ENCODE measurements at places on chromosomes 13 and 19.

- no peak for DNase-seq
Measured at GRCh38 chr13:35600137-35600536, 123.6 kb upstream of the MAB21L1 start.

- peak; percentile 62 for DNase-seq
Measured at GRCh38 chr19:15101479-15102082, 5.6 kb upstream of the SYDE1 start.

DNA sequence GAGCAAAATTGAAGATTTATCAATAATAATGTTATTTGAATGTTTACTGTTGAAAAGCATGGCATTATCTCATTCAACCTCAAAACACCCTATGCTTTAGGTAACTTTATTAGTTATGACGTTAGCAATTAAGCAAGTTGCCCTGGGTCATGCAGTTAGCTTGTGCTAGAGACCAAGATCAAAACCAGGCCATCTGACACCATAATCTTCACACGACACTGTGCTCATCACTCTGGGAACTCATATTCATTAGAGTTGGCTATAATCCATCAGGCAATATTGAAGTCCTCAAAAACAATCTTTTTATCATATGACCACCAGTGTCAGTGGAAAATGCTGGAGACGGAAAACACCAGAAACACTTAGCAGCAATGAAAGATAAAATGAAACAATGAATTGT lies 253.5 kb downstream of the PCDH20 start:
- no peak for DNase-seq

- no peak for DNase-seq
Measured at GRCh38 chr19:3034656-3035541, 5.8 kb upstream of the TLE2 start.

GRCh38 chr13:22800526-22801401 lies 380.0 kb upstream of the SGCG start:
- DNase-seq: peak; percentile 41

DNA sequence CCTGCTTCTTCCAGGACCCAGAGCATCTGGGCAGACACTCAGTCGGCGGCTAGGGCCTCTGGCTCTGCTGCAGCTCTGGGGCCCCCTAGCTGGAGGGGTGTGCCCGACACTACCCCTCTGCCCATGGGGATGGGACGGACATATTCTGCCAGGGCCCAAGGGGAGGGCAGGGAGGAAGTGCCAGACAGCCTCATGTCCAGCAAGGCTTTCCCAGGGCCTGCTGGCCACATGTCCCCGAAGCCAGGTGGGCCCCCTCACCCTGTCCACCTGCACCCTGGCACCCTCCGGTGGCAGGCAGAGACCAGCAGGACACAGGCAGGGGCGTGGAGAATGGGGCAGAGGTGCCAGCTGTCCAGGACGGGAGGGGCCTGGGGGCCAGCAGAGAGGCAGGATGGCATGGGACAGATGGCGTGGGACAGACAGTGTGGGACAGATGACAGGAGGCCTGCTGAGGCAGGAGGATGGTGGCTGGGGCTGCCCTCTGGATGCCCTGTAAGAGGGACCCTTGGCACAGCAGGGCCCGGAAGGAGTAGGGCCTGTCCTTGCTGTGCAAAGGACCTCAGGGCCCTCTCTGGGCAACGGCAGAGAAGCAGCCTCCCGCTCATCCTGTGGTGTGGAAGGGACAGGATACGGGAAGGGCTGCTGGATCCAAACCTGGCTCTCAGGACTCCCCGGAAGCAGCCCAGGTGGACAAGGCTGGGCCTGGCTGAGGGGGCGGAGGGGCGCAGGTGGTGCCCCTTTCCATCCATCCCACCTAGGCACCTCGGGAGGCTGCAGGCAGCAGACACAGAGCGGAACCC lies 29.1 kb downstream of the CEBPG start:
- no peak for DNase-seq

- DNase-seq: no peak
Measured at GRCh38 chr13:28438598-28439334, 56.2 kb downstream of the FLT1 start.

DNA sequence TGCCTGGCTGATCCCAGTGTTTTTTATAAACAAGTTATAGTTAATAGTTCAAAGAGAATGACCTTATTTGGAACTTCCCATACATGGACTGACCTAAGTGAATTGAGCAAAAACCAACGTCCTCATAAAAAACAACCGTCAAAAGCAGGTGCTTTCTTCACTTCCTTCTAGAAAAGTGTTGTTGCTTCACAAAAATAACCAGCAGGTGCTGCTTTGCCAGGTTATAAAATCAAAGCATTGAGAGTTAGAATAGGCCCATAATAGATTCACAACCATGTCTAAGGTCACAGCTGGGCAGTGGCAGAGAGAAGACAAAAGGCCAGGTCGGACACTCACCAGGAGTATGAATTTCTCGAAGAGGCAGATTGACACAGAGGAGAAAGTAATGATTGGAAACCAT lies 9.5 kb downstream of the RUBCNL start:
- peak; percentile 42 for DNase-seq

DNA sequence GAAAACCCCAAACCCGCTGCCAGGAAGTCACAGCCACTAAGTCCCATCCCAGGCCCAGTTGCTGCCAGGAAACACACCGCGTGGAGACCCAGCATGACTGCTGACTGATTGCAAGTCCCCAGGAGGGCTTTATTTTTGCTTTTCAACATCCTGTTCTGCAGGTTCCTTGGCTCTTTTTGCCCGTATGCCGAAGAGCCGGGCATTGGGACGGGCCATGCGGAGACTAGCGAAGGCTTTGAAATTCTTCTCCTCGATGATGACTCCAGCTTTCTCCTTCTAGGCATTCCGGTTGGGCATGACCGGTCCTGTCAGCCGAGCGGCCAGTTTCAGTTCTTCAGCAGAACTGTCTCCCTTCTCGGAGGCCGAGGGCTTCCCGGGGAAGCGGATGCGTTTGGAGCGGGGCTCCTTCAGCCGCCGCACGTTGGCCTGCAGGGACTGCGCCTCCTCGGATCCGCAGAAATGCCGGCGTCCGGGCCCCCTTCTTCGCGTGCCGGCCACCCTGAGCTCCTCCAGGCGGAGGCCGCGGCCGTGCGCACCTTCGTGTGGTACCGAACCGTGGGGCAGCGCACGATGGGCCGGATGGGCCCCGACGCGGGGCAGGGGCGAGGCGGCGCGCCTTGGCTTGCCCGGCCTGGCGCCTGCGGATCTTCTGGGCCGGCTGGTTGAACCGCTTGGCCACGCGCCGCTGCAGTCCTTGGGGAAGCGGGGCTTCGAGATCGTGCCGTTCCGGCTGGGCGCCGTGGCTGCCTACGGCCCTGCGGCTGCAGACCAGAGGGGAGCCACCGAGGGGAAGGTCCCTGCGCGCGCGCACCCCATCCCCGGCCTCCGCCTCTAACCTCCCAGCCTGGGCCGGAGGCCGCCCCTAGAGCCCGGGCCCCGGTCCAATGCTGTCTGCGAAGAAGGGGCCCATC lies 15.2 kb downstream of the ZSCAN5C start:
- no peak for DNase-seq

DNA sequence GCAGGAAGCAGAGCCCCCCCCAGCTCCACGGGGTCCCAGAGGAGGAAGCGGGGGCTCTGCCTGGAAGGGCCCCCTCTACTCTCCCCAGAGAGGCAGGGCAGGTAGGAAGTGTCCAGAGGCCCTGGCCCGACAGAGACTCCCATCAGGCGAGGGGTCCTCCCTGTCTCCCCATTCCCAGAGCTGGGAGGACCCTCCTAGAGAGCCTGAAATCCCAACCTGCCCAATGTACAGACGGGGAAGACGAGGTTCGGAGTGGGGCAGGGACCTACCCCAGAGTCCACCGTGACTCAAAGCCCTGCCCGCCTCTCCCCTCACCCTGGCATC lies 1.1 kb downstream of the TLE2 start:
- DNase-seq: no peak

DNA sequence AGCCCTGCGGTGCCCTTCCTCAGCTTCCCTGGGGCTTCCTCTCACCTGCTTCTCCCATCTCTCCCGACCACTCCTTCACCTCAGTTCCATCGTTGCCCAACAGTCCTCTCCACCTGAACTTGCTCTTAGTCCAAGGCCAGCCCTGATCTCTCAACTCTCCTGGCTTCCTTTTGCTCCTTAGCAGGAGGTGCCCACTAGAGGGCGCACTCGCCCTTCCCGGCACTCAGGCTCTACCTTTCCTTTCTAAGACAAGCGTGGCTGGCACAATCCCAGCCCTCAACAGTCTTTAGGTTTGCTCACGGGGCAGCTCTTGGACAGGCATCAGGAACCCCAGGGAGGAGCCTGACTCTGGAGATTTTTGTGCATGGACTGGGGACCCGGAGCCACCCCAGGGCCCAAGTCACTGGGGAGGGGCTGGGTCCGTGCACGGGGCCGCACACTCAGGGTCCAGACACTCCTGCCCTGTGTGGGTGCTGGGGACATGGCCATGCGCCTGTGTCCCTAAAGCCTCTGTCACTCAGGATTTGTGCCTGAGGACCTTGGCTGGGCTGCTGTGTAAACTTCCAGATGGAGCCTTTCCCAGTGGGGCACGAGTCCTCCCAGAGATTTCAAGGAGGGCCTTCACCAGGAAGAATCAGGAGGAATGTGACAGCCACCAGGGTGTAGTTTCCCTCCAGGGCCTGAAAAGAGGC lies 12.1 kb upstream of the CEACAM8 start:
- peak; percentile 10 for DNase-seq

GRCh38 chr19:15241259-15241910 lies 9.1 kb upstream of the EPHX3 start:
- no peak for DNase-seq

DNA sequence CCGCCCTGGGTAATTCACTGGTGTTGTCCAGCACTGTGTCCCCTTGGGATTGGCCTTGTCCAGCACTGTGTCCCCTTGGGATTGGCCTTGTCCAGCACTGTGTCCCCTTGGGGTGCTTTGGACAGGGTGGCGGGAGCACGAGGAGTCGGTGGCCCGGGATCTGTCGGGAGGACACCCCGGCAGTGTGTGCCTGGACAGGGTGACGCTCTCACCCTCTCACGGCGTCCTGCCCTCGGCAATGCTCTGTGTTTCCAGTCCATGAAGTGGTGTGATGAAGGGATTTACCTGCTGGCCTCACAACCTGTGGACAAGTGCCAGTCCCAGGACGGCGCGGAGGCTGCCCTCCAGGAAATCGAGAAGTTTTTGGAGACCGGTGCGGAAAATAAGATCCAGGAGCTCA lies 29.9 kb upstream of the F7 start:
- no peak for DNase-seq

DNA sequence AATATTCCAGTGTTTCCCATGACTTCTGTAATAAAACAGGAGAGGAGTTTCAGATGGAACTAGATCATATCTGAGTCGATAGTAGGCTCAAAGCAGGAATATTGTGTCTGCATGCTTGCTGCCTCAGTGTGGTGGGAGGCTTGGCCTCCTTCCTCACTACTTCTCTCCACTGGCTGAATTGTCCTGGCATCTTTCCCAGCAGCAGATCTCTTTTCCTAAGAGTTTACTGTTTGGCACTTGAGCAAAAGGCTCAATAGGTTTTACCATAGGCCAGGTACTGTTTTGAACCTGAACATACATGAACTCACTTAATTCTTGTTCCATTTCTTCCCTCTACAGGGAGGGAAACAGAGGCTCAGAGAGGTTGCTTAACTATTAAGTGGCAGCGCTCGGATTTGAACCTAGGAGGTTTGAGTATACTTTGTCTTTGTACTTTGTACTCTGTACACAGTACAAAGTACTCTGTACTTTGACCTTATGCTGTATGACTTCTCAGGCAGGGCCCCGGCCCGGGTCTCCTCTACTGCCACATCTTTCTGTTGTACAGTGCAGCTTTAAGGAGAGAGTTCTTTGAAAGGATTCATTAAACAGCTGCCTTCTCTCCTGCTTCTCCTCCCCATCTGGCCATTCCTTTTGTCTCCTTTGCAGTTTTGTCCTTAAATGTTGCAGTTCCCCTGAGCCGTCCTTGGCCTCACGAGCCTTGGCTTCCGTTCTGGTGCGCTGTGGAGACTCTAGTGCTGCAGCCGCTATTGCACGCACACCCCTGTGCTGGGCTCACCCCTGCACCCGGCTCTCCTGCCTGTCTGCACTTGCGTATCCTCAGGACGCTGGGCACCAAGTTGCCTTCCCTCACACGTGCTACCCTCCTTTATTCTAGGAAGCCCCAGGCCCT lies 8.1 kb downstream of the B3GLCT start:
- no peak for DNase-seq

DNA sequence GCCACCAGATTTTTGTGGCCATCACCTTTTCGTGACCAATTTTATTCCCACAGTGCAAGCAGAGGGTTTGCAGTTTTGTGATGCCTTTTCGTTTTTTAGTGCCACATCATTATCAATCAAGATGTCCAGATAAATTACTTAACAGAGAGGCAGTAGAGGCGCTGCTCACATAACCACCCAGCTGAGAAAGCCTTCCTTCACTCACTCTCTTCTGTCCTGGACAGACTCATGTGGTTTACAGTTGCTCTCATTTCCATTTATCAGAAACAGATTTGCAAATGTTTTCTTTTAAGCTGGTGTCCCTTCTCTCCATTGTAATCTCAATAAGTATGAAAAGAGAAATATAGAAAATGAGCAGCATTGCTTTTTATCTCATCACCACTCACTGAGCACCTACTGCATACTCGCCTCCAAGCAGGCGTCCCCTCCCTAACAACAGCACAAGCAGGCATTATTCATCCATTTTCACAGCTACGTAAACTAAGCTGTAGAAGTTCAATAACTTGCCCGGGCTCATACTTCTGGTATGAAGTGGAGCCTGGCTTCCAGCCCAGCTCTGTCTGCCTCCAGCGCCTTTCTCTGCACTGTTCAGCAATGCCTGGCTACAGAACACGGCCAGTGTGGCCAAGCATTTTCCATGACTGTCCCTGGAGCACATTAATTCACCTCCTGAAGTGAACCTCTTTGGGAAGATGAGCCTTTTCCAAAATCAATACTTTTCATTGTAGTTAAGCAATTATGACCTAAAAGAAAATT lies 34.6 kb upstream of the KATNAL1 start:
- no peak for DNase-seq

GRCh38 chr19:5903624-5904351 lies at the start of gene NDUFA11:
NDUFA11 (minus strand) TSS chr19:5903790; CDS start chr19:5903708, 82 bp downstream.
- peak; percentile 95 for DNase-seq

Measured in CD4-positive, alpha-beta T cell treated with Interferon alpha-2 for 1 hour (primary cell).